ENCODE measurements at places on chromosomes 4 and X.

GRCh38 chr4:20512033-20512792 is 188.0 kb upstream of the PACRGL start:
- no peak for DNase-seq

DNA sequence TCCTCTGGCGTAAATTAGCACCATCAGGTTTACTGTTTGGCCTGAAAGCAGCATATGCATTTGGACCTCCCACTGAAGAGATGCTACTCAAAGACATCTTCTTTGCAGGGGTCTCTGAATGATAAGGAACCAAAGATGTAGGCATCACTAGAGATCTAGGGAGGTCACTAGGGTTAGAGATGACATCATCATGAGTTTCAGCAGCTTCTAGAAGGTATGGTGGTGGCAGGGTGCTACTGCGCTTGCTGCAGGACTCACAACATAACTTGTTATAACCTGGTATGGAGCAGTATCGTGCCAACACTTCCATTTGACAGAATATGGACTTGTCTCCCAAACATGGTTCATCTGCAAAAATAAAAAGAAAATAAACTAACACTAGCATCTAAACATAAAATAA is 251.6 kb downstream of the NPFFR2 start:
- DNase-seq, result no peak

DNA sequence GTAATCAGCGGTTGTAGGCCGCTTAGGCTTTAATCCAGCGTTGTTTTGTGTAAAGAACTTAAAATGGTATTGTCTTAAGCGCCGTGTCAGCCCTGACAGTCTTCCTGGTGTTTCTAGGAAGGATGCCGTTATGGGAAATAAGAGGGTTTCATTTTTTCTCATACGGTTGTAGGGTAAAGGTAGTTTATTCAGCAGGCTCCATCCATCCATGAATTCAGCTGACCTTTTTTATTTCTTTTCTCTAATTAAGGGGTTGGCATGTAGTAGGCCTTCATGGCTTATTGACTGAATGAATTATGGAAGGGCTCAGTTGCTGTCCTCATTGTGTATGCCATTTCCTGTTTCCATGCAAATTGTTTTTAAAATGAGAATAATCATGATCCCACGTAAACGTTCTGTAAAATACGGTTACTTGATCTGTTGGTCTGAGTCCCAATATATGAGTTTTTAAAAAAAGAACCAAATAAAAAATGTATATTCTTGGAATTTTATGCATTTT is 693 bp downstream of the OCIAD1 start:
- DNase-seq, result no peak

GRCh38 chr4:143405075-143405730 is 68.5 kb downstream of the GAB1 start:
- no peak for DNase-seq

- DNase-seq, result no peak
Observed at GRCh38 chrX:2474963-2475726, 25.6 kb downstream of the DHRSX start.

DNA sequence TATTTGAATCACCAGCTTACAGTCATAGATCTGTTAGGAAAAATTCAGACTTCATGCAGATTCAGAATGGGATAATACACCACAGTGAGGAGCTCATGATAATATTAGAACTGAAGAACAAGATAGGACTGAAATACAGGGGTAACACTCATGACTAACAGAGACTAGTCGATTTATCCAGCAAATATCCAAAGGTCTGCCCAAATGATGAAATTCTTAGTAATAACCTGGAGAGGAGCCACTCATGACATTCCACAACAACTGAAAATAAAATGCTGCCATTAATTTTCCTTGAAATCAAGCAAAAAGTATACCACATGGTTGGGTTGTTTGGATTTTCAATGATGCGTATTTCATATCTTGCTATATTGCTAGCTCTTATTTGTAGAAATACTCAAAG is 903.7 kb upstream of the ADGRL3 start:
- DNase-seq, result no peak

- no peak for DNase-seq
Observed at GRCh38 chr4:73864365-73864764, 4.8 kb upstream of the CXCL1 start.

DNA sequence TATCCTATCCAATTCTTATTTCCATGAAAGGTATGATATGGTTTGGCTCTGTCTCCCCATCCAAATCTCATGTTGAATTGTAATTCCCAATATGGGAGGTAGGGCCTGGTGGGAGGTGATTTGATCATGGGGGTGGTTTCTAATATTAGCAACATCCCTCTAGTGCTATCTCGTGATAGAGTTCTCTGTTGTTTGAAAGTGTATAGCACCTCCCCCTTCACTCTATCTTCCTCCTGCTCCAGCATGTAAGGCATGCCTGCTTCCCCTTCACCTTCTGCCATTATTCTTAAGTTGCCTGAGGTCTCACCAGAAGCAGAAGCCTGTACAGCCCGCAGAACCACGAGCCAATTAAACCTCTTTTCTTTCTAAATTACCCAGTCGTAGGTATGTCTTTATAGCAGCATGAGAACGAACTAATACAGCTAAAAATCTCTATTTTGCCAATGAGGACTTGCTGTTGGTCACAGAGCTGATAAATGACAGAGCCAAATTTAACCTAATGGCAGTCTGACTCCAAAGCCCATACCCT is 247.2 kb downstream of the HNRNPD start:
- DNase-seq, result no peak

GRCh38 chr4:62003695-62004094 is 803.6 kb downstream of the ADGRL3 start:
- no peak for DNase-seq

DNA sequence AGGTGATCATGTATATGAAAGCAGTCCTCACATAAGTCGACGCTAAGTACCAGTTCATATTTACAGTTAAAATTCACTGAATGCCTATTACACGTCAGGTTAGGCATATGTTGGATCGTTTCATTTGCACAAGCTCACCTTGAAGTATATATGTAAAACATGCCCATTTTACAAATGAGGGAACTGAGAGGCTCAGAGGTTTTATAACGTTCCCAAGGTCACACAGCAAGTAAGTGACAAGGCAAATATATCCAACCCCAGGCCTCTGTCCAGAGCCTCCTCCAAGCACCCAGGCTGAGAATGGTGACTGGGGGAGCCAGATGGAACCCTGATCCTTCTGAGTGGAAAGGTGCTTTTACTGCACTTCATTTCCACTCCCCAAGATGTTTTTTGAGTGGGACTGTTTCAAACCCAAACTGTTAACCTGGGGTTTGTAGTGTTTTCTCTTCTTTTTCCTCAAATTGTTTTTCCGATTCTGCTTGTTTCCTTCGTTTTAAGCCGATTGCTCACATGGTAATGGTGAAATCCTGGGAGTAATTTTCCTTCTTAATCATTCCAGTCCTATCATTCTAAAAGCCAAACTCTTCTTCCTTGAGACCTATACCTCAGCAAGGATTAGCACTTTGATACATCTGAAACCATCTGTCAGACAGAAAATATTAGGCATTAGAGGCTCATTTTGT is 791 bp downstream of the SMIM20 start:
- DNase-seq, result no peak

- DNase-seq, result peak; percentile 14
Observed at GRCh38 chrX:74419864-74420195, 1.5 kb upstream of the SLC16A2 start.

DNA sequence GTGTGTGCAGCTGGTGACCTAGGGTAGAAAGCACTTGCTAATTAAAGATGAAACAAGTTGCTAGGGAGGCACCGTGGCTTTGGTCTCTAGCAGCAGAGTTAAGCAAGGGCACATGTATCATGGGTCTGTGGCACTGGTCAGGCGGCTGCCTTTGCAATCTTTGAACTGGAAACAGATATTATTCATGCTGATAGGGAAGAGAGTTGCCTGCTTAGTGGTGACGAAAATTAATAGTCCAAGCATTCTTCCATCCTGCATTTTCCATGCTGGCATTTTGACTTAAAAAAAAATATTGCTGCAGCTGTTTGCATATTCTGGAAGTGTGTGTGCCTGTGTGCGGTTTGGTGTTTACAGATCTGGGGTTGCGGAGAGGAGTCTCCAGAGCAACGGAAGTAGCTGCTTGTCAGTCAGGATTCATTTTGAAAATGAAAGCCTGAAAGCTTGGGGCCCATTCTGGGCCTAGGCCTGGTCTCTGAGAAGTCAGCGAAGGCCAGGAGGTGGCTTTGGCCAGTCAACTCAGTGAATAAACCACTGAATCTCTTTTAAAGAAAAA is 2.3 kb upstream of the SOWAHD start:
- DNase-seq, result peak; percentile 16

DNA sequence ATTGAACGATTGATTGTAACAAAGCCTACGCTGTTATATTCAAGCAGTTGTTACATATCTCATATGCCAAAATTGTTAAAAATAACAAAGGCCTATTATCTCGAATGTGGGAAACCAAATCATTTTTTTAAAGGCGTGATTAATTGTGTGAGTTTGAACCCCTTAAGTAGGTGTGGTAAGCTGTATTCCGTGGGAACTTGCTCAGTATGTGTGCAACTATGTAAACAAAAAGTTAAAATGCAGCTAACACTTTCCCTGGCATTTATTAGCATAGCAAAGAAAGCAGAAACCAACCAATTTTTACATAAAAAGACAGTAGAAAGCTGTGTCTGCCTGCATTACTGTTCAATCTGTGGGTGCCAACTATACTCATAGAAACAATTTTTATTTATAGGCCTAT is 166.0 kb upstream of the HAND2 start:
- no peak for DNase-seq

DNA sequence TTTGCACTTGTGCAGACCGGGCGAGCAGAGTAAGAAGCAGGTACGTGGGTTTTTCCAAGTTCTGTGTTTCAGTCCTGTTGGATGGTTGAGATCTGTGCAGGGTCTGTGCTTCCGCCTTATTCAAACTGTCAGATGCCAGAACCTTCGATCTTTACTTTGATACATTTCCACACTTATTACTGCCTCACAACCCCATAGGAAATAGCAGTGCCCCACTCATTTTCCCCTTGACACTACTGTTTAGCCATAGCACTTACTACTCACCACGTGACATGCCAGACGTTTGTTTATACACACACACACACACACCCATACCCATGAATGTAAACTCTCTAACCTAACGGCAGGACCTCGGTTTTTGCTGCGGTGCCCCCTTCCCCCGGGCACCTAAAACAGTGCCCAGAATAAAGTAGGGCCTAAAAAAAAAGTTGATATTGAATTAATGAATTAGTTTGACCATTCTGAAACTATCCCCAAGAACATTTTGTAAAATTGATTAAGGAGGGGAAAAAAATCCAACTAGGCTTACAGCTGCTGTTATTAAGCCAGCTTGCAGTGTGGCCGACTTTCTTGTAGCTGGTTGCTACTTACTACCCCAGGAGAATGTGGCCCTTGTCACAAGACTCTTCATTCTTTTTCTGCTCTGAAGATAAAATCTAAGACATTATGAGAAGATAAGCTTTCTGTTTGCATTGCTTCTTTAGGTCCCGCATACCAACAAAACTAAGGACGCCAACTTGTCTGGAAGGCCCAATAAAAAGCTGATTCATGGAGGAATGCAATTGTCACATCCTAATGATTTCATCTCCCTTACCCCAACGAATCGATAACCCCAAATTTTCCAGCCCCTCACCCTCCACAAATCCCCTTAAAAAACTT is 704 bp upstream of the SEPSECS start:
- DNase-seq, result no peak

DNA sequence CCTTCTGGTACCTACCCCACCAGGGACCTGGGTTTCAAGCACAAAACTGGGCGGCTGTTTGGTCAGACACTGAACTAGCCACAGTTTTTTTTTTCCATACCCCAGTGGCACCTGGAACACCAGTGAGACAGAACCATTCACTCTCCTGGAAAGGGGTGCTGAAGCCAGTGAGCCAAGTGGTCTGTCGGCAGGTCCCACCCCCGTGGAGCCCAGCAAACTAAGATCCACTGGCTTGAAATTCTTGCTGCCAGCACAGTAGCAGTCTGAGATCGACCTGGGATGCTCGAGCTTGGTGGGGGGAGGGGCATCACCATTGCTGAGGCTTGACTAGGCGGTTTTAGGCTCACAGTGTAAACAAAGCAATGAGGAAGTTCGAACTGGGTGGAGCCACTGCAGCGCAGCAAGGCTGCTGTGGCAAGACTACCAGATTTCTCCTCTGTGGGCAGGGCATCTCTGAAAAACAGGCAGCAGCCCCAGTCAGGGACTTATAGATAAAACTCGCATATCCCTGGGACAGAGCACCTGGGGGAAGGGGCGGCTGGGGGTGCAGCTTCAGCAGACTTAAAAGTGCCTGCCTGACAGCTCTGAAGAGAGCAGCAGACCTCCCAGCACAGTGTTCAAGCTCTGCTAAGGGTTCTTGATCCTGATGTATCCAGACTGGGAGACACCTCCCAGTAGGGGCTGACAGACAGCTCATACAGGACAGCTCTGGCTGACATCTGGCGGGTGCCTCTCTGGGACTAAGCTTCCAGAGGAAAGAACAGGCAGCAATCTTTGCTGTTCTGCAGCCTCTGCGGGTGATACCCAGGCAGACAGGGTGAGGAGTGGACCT is 223.0 kb downstream of the COX18 start:
- DNase-seq, result no peak

DNA sequence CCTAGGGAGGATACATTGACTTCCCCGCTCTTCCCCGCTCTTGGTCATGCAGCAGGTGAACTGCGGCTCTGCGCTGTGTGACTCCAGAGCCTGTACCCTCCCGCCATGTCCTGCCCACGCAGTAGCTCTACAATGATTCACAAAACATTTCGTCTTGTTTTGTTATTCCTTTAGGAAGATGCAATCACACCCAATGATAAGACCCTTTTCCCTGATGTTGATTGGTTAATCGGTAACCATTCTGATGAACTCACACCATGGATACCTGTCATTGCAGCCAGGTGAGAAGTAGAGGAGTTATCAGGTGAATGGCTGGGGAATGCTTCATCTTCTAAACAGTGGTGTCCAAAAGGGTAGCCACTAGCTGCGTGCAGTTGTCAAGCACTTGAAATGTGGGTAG is 23.2 kb downstream of the TRMT44 start:
- no peak for DNase-seq

GRCh38 chr4:177097291-177097690 is 212.4 kb upstream of the NEIL3 start:
- no peak for DNase-seq

GRCh38 chr4:52687696-52688095 is 28.6 kb upstream of the USP46 start:
- DNase-seq, result no peak

DNA sequence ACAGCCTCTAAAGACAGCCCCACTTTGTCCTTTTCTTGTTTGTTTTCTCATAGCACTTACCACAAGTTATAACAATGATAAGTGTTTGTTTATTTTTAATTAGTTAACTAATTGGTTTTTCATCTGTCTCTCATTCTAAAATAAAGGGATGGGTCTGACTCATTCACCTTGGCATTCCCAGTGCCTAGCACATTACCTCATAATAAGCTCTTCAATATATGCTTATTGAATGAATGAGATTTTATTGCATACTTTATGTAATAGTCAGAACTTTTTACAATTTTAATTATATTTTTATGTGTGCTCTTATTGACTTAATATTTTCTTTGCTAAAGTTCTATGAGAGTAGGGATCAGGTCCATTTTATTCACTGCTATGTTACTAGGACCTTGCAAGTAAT is 22.8 kb upstream of the PRKG2 start:
- no peak for DNase-seq

DNA sequence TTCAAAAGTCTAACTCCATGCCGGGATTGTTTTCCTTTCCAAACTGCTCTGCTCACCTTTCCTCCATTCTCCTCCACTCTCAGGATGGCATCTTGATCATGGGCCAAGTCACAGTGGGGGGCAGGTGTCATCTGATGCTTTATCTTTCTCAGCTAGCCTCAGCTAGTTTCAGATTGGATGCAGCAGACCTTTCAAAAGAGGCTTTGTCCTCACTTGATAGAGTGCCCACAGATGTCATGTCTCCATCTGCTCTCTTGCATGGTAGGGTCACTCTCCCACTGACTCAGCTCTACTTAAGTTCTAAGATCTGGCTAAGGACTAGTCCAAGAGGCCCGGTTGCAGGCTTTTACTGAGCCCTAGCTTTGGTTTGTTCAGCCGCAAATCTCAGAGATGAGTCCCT is 341.8 kb upstream of the GALNT7 start:
- DNase-seq, result no peak

Measured in effector CD8-positive, alpha-beta T cell (primary cell).